ENCODE measurements at places on chromosomes 2 and 18.

DNA sequence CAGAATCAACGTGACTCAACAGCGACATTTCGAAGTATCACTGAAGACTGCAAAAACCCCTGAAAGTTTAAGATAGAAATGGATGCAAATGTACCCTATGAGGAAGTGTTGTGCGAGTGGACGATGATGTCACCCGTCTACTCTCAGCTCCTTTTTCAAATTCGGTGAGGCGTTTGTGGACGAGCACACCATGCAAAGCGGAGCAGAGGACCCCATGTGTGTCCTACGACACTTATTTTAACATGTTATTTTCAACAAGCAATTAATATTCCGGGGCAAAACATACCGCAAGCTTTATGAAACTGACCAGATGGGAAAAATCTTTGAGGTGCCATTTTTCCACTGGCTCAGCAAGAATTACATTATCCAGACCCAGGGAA, 2.0 kb downstream of the PXDN start:
- no peaks in the 10 kb centered on the region for H3K4me1 ChIP-seq
- no peak overlapping the region for H3K27ac ChIP-seq
- no peaks in the 10 kb centered on the region for H3K36me3 ChIP-seq
- H3K4me3 ChIP-seq: no peak overlapping the region
- H3K27me3 ChIP-seq: peaks cover 33% of the 10 kb centered on the region
- no peak for DNase-seq

GRCh38 chr2:148789059-148789458, 86.0 kb upstream of the KIF5C start:
- no peaks in the 10 kb centered on the region for H3K27me3 ChIP-seq
- DNase-seq: no peak

GRCh38 chr18:3513481-3513880, 63.5 kb downstream of the TGIF1 start:
- no peak overlapping the region for H3K27ac ChIP-seq
- no peak overlapping the region for H3K4me3 ChIP-seq
- peaks cover 8% of the 10 kb centered on the region for H3K36me3 ChIP-seq
- DNase-seq: no peak
- H3K27me3 ChIP-seq: no peaks in the 10 kb centered on the region

- H3K4me3 ChIP-seq: no peak overlapping the region
- no peaks in the 10 kb centered on the region for H3K4me1 ChIP-seq
- no peak overlapping the region for H3K27ac ChIP-seq
- peaks cover 1% of the 10 kb centered on the region for H3K36me3 ChIP-seq
- no peaks in the 10 kb centered on the region for H3K27me3 ChIP-seq
These were observed 1957.7 kb upstream of the CELF4 start for GRCh38 chr18:39523281-39523680.

DNA sequence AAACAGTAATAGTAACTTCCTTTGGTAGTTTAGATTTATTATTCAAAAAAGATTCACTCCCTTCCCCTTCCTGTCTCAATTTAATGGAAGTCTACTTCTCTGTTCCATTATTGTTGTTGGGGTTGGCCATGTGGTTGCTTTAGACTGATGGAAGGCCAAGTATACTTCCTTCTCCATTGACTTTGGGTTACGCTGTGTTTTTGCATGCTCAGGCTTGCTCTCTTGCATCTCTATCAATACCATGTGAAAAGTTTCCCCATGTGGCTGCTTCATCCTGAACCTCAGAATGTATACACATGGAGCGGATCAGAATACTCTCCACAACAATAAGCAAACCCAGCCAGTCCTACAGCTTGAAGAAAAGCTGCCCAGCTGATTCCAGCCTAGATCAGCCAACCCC, 20.3 kb downstream of the CFAP210 start:
- DNase-seq: no peak
- peaks cover 14% of the 10 kb centered on the region for H3K27me3 ChIP-seq
- H3K4me1 ChIP-seq: no peaks in the 10 kb centered on the region
- no peak overlapping the region for H3K4me3 ChIP-seq
- peaks cover 3% of the 10 kb centered on the region for H3K36me3 ChIP-seq
